ENCODE measurements at places on chromosomes 2 and 18. TPM values are rescaled to one million over a fixed set of nuclear protein-coding genes. Genes with fewer than 3 reads are reported as not detected.

GRCh38 chr18:1304392-1304992, 399.8 kb downstream of the ADCYAP1 start:
- H3K4me1 ChIP-seq, result no peaks in the 10 kb centered on the region
- DNase-seq, result no peak
- no peak overlapping the region for H3K4me3 ChIP-seq
- H3K27me3 ChIP-seq, result no peaks in the 10 kb centered on the region
- H3K36me3 ChIP-seq, result no peaks in the 10 kb centered on the region

The NGEF gene
- total RNA-seq, result not detected

DNA sequence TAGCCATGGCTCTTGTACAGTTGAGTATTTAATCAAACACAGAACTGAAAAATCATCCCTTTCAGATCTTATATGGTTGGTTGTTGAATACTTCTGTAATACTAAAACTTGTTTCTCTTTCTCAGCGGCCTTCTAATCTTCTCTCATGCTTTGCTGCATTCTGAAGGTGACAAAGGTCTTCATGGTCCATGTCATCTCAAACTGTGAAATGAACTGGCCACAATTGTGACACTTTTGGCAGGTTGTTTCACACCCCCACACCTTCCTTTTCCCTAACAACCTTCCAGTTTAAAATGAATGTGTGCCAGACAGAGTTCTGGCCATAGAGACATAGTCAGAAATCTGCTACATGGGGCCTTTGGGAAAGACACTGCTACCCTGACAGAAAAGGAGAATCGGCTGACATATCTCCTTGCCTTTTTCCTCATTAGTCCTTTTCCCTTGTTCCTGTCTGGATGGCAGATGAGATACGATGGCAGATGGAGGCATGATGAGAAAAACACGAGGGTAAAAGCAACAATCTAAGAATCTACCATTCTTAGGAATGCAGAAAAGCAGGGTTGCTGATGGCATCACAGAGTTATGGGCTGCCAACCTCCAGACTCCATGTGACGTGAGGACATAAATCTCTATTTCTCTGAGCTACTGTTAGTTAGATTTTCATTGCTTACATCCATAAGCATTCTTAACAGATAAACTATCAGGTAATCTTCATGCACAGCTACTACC, 106.5 kb downstream of the PIGN start:
- no peak for DNase-seq
- H3K4me1 ChIP-seq, result no peaks in the 10 kb centered on the region
- no peak overlapping the region for H3K4me3 ChIP-seq
- H3K27me3 ChIP-seq, result no peaks in the 10 kb centered on the region
- H3K36me3 ChIP-seq, result no peaks in the 10 kb centered on the region

DNA sequence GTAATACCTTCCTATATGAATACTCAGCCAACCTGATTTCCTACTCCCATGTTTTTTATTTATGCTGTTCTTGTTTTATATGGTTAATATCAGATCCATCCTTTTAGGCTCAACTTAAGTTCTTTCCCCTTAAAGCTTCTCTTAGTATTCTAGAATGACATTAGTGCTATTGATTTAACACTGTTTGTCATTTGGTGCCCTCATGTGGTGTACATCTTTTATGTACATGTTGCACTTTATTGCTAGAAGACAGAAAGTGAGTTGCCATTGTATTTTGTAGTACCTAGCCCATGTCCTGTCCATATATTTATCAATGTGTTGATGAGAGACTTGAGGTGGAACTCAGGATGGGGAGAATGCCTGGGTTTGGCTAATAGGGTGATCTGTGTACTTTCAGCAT, 2.5 kb downstream of the HTRA2 start:
- H3K36me3 ChIP-seq, result peaks cover 13% of the 10 kb centered on the region
- H3K27me3 ChIP-seq, result peaks cover 4% of the 10 kb centered on the region
- H3K4me3 ChIP-seq, result no peak overlapping the region
- H3K27ac ChIP-seq, result no peak overlapping the region
- peak; percentile 36 for DNase-seq
- H3K4me1 ChIP-seq, result peaks cover 28% of the 10 kb centered on the region
